ENCODE measurements at places on chromosomes 1 and 21.

GRCh38 chr1:24714859-24715520 is 30.3 kb upstream of the CLIC4 start:
- DNase-seq, result no peak

DNA sequence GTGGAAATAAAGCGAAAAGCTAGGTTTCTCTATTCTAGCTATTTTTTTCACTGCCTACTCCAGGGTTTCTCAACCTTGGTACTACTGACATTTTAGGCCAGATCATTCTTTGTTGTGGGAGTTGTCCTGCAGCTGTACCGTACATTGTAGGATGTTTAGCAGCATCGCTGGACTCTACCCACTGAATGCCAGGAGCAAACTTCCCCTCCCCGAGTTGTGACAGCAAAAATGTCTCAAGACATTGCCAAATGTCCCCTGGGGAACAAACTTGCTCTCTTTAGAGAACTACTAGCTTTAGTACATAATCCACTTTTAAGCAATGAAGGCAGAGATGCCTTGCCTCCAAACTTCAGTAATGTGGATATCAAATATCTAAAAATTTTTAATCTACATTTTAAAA is 122.8 kb downstream of the PLPPR5 start:
- no peak for DNase-seq

DNA sequence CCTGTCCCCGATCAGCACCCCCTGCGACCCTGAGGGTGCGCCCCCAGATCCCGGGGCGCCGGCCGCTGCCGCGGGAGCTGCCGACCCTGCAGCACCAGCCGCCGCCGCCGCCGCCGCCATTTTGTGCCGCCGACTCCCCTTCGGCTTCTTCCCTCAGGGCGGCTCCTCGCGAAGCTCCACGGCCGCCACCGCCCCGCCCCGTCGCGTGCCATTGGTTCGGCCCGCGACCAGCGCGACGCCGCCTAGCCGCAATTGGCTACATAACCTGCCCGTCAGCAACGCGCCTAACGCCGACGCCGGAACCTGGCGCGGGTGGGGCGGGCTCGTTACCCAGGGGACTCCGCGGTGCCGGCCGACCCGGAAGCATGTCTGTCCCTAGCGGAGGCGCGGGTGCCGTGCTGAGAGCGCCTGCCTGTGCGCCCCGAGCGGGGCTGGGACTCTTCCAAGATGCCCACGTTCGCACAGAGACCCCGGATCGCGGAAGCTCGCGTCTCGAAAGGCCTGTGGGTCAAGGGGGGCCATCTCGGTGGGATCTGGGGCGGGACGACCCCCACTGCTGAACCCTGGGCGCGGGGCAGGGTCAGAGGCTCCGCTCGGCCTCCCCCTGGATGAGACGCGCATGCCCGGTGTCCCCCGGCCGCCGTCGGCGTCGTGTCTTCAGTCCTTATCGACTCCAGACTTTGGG is at the start of gene CCNL2:
CCNL2 (minus strand) TSS at position 149 of the 685 bp plus-strand sequence; CDS start at position 120, 29 bp downstream.
- DNase-seq, result peak; percentile 100

- DNase-seq, result no peak
These were observed 9.5 kb downstream of the WNT9A start for GRCh38 chr1:227938276-227938675.

GRCh38 chr1:248695451-248696132 is 7.0 kb downstream of the OR14I1 start:
- DNase-seq, result no peak

DNA sequence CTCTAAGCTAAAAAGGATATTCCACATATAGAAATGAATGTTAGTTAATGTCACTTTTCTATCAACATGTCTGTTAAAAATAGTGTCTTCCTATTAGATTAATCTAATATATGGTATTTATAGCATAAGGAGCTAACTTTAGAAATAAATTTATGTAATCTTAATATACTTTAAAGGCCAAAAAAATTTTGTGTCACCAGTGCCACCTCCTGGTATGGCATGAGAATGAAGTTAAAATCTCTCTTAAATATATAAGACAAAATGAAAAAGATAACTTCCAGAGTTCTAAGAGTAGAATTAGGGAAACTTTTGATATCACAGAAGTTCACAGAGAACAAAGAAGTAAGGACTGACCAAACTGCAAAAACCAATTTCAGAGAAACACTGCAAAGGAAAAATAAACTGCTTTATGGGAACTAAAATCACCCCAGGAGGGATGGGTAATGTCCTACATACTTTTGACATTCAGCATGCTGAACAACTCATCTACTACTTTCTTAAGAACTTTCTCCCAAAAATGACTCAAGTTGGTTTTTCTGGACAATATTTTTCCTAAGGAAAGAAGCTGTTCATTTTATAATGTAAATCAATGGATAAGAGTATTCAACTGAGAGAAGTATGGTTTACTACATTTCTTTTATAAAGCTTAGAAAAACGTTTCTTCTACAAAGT is 82.8 kb downstream of the TRIM33 start:
- no peak for DNase-seq

GRCh38 chr21:34018185-34018584 is 55.2 kb upstream of the MRPS6 start:
- DNase-seq, result no peak
